ENCODE measurements at places on chromosomes 11 and 22.
A peak's percentile ranks its signal among the peaks of the same experiment; 100 is the strongest.

GRCh38 chr11:18700375-18700774 is 1.8 kb downstream of the TMEM86A start:
- DNase-seq: peak; percentile 61

GRCh38 chr11:85718991-85719807 is 33.2 kb upstream of the CCDC89 start:
- DNase-seq: peak; percentile 82

DNA sequence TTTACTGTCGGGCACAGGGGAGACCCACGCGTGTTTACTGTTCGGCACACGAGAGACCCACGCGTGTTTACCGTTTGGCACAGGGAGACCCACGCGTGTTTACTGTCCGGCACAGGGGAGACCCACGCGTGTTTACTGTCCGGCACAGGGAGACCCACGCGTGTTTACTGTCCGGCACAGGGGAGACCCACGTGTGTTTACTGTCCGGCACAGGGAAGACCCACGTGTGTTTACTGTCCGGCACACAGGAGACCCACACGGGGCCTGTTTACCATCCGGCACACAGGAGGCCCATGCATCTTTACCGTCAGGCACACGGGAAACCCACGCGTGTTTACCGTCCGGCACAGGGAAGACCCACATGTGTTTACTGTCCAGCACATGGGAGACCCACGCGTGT is 525.1 kb downstream of the BRD1 start:
- DNase-seq: no peak

GRCh38 chr22:42959576-42960509 is 55.1 kb downstream of the PACSIN2 start:
- DNase-seq: peak; percentile 35

GRCh38 chr11:35412285-35412684 is 7.1 kb downstream of the SLC1A2 start:
- DNase-seq: no peak

- no peak for DNase-seq
Measured at GRCh38 chr11:12482839-12483238, 105.5 kb downstream of the PARVA start.

- DNase-seq: no peak
Measured at GRCh38 chr11:116073854-116074837, 569.9 kb upstream of the CADM1 start.

DNA sequence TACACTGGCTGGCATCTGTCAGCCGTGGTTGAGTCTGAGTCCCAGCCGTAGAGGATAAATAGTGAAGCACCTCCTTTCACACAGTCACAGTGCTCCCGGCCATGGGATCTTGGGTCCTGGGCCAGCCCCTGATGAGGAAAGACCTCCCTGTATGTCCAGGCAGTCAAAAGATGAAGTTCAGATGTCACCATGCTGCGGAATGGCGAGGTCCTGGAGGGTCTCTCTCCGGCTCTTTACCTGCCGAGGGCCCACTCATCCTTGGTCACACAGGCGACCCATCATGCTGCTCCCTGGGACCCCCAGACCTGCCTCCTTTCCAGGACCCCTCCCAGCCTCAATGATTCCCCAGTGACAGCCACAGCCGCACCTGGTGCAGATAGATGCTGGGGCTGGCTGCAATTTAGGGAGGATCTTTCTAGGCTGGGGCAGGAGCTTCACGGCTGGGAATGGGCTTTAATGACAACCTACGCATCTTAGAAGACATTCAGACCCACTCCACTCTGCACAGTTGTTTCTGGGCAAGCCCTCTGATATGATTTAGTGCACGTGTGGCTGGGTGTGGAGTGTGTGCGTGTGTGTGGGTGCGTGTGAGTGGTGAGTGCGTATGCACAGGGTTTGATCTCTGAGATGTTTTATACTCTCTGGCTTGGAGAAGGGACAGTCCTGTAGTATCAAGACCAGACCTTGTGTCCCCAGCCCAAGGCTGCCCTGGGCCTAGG is 79.7 kb downstream of the FBLN1 start:
- DNase-seq: no peak

DNA sequence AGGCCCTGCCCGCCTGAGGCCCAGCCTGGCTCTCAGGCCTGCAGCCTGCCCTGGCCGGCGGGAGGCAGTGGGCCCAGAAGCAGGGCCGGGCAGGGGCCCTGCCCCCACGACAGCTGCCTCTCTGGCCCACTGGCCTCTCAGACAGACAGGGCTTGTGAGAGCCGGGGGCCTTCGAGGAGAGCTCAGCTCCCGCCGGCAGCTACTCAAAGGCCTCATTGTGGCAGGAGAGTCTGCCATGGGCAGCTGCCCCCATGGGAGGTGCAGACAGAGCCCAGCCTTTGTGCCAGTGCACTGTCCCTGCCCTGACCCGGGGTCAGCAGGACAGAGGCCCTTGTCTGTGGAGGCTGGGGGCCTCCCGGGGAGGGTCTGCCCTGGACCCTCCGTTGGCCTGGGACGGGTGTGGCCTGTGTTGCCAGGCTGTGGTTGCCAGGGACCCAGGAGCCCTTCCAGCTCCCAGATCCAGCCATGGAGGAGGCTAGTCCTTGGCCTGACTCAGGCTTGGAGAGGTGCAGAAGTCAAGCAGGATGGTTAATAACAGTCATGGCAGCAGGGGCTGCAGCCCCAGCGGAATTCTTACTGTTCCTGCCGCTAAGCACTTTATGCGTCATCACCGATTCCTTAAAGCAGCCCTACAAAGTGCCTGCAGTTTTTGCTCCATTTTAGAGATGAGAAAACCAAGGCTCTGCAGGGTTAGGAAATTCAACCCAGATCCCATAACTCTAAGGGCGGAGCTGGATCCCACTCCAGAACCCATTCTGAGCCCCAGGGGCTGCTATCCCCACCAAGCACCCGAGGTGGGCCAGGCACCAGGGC is 12.5 kb downstream of the FLRT1 start:
- peak; percentile 99 for DNase-seq

GRCh38 chr22:45758603-45759002 is 87.0 kb downstream of the ATXN10 start:
- DNase-seq: no peak

GRCh38 chr11:38718049-38718448 is 2120.0 kb upstream of the RAG2 start:
- DNase-seq: no peak

- DNase-seq: no peak
Measured at GRCh38 chr11:46475926-46476545, 84.5 kb upstream of the CHRM4 start.

All from pons (tissue), 1 donor.